ENCODE measurements at places on chromosomes 6 and 20.

DNA sequence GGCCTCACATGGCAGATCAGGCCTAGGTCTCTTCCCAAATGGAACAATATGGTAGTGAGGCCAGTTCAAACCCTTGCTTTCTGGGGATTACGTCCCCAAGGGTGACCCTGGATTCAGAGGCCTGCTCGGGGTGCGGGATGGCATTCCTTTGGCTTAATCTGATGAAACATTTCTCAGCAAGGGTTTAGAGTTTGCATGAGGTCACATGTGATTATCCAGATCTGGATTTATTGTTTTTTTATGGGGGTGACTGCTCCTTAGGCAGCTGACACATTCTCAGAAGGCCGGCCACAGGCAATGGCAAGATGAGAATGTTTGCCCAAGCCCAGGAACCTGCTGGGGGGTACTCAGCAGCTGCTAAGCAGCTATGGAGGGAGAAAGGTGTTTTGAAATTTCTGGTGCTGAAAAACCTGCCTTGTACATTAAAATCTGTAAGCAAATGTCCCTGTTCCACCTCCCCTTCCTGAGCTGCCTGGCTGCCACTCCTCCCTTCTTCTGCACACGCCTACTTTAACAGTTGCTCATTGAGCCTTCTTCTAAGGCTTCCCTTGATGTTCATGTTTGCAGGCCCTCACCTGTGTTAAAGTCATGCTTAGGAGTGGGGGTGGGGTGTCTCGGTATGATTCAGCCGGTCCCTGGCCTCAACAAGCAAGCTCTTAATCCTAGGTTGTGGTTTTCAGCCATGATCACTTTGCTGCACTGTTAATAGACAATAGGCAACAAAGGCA, 37.9 kb upstream of the FUCA2 start:
- DNase-seq: no peak

DNA sequence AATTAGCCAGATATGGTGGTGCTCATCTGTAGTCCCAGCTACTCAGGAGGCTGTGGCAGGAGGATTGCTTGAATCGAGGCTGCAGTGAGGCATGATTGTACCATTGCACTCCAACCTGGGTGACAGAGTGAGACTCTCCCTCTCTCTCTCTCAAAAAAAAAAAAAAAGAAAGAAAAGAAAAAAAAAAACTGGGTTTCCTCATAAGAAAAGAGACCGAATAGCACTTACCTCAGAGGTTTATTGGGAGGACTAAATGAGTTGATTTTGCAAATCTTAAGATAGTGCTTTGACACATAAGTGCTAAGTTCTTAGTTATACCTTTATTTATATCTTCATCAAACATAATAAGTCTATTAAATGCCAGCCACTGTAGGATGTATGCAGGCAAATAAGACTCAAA, 6.3 kb downstream of the VWA7 start:
- no peak for DNase-seq

GRCh38 chr6:3801960-3802359, 47.2 kb upstream of the FAM50B start:
- no peak for DNase-seq

DNA sequence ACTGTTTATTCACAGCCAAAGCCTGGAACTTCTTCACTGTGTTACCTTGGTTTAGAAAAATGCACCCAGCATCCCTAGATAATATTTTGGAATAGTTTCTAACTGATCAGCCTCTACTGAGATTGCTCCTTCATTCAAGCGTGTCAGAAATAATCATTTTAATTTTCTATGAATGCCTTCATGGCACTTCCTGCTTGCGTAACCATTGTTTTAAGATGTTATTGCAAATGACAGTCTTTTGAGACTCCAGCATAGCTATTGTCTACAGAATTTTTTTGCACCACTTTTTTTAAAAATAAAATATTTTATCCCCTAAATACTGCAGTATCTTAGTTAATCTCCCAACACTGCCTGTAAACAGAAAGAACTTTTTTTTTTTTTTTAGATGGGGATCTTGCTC, 213.1 kb downstream of the PHACTR1 start:
- DNase-seq: no peak

DNA sequence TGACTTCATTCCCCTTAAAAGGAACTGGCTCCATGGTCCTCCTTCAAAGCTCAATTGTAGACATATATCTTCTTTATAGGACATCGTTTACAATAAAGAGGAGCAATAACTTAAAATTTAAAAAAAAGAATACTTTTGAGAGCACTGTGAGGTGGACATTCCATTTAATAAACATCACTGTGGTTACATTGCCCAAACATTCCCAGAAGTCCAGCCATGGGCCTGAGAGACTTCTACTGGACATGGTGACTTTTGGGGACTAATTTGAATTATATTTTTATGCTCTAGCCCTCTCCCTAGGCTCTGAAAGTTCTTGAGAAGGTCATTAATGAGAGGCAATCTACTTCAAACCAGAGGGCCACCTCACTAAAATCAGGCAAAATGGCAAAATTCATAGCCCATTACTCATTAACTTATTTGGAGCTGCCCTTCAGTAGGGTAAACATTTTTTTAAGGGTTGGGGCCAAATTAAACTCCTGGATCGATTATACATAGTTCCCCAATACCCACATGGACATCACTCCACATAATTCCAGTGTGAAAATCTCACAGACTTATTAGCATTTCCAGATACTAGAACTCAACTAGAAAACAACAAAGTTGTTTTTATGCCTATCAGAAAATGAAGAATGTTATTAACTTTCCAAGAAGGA, 17.1 kb downstream of the ISM1 start:
- DNase-seq: no peak

DNA sequence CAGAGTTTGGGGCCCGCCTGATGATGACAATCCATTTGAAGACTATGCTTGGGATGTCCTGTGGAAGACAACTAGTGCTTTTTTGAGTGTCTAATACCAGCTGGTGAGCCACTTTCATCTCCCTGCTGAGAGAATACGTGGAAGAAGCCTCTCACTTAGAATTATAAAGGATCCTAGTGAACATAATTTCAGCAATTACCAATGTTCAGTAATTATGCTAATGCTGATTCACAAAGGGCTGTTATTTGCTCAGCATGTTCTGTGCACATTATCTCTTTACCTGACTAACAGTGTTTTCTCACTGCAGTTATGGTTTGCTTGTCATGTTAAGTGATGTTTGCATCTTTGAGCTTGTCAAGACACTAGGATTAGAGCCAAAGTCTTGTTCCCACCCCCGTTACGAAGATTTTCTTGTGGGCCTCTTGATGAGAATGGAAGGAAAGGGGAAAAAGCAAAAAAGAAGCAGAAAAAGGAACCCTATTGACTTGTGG, 282.1 kb upstream of the CHD6 start:
- DNase-seq: no peak

- DNase-seq: no peak
Observed at GRCh38 chr20:63568170-63568981, 5.7 kb downstream of the HELZ2 start.

- DNase-seq: no peak
Observed at GRCh38 chr6:23977706-23978105, 148.3 kb upstream of the NRSN1 start.

GRCh38 chr6:156688620-156688971, 88.6 kb upstream of the ARID1B start:
- no peak for DNase-seq

GRCh38 chr6:157561929-157562810, 181.2 kb downstream of the ZDHHC14 start:
- DNase-seq: no peak

DNA sequence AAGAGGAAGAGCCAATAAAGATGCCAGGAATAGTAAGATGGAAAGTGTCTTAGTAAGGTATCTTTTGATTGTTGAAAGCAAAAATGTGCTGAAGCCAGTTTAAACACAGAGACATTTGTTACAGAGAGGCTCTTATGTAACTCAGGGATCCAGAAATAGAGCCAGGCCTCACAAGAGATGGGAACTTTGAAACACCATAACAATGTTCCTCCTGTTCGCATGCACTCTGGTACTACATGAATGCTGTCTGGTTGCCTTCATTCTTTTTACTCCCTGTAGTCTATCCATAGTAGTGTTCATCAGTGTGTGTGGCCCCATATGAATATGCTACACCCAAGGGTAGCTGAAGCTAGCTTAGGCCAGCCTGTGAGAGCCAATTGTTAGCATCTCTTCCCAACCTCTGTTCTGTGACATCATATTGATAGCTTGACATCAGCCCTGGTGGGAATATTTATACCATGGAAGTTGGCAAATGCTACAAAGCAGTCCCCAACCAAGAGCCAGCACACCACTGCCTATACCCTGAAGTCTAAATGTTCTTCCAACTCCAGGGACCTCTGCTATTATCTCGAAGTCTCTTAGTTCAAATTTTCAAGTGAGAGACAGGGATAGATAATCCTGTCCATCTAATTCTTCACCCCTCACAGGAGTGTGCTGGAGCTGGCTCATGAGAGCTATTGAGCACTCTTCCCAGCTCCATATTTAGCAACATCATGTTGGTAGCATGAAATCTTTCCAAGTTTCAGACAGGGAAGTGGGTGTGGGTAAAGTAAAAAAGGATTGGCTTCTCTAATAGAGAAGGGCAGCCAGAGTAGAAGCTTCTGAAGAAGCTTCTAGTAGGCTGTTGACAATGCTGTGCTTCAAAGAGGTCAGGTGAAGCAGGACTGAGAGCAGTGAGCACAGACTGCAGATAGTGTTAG, 7.0 kb downstream of the NDUFAF5 start:
- DNase-seq: no peak

DNA sequence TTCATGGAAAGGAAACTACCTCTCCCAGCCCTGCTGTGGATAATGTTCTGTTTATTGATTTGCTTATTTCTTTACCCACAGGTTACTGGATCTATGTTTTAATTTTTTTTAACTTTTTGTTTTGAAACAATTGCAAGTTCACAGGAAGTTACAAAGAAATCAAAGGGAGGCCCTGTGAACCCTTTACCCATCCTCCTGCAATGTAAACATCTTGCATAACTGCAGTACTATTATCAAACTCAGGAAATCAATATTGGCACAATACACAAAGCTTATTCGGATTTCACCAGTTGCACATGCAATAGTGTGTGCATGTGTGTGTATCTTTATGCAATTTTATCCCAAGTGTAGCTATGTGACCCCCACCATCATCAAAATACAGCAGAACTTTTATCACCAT, 398.0 kb downstream of the BTBD3 start:
- no peak for DNase-seq

DNA sequence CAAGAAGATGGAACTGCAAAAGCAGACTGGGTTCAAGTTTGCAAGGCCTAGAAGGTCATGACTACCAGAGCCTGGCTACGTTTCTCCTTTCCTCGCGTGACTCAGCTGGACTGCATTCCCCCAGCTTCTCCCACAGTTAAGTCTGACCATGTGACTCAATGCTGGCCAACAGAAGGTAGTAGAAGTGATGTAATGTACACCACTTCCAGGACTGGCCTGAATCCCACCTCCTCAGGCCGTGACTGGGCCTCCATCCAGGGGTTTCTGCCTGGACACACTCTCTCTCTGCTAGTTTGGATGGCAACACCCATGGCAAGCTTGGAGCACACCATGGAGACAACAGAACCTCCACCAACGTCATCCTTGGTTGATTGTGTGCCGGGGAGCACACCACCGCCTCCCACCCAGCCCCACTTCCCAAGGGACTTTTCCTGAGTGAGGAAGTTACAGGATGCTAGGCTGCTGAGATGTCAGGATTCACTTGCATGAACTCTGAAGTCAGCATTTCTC, 112.0 kb upstream of the CDYL start:
- DNase-seq: no peak

GRCh38 chr20:45527294-45527693, 11.9 kb upstream of the SPINT3 start:
- DNase-seq: no peak

DNA sequence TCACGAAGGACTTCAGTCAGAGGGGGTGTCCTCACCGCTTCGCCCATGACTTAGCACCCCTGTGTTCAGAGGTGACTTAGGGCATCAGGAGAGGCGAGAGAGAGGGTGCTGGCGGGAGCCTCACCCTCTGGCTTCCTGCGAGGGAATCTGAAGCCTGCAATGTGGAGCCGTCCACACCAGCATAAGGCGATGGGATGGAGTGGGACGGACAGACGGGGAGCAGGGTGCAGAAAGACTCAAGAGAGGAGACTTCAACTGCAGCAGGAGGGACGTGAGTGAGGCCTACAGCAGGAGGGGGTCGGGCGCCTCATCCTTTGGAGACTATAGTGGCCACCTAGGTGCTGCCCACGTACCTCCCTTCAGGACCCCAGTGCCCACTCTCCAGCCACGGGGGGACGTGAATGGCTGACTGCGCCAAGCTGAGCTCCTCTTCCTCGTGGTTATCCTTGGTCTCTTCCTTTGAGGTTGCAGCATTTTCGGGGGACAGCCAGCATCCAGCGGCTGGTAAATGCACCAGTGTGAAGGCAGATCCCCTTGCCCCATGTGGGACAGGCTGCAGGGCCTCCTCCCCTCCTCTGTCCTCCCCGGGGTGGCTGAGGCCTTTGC, 26.9 kb upstream of the MLN start:
- no peak for DNase-seq

GRCh38 chr20:1508574-1508973, 17.4 kb upstream of the SIRPB2 start:
- no peak for DNase-seq

GRCh38 chr6:64230530-64230929, 594.9 kb downstream of the PHF3 start:
- no peak for DNase-seq

GRCh38 chr6:16493802-16494201, 255.4 kb downstream of the GMPR start:
- DNase-seq: no peak

DNA sequence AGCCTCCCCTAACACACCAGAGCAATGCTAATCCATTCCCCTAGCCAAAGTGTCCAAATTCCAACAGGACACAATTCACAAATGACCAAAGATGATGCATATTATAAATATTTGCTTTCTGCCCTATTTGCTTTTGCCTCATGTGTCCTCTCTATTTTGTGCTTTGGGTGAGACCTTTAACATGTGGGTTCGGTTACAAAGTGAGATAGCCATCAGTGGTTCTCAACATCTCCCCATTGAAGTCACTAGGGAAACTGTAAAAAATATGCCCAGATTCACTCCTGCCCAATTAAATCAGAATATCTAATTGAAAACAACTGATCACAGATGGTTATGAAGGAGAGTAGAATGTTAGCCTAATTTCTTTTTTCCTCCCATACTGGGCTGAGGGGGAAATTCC, 159.2 kb downstream of the MTFR2 start:
- DNase-seq: no peak

DNA sequence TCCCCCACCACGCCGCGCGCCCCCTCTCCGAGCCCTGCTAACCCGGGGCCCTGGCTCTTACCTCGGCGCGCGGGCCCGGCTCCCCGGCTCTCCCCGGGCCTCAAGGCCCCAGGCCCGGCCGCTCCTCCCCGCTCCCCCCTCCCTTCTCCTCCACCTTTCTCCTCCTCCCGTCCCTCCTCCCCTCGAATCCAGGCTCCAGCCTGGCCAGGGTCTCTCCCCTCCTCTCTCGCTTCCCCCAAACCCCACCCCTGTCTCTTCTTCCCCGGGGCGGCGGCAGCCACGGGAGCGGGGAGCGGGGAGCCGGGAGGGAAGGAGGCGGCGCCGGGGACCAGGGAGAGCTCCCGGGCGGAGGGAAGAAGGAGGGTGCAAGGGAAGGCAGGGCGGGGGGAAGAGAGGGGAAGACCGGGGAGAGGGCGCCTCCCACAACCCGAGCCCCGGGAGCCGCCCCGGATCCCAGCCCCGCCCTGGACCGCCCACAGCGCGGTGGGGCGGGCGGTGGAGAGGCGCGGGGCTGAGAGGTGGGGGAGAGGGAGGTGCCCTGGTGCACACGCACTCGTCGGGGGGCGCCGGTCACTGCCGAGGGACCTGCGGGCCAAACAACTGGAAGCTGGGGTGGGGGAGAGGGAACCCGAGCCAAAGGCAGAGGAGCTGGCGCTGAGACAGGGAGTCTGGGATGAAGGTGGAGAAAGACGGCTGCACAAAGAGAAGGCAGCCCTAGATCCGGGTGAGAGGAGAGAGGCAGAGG, at the start of gene GABBR1:
Gene GABBR1 (minus strand): TSS at position 395 of the 745 bp plus-strand sequence. CDS start 798 bp downstream, outside the sequence.
- DNase-seq: peak; percentile 70

- no peak for DNase-seq
Observed at GRCh38 chr20:43746344-43747137, 19.7 kb upstream of the GTSF1L start.
